ENCODE measurements at places on chromosomes 1 and 21.
A peak's percentile ranks its signal among the peaks of the same experiment; 100 is the strongest.

DNA sequence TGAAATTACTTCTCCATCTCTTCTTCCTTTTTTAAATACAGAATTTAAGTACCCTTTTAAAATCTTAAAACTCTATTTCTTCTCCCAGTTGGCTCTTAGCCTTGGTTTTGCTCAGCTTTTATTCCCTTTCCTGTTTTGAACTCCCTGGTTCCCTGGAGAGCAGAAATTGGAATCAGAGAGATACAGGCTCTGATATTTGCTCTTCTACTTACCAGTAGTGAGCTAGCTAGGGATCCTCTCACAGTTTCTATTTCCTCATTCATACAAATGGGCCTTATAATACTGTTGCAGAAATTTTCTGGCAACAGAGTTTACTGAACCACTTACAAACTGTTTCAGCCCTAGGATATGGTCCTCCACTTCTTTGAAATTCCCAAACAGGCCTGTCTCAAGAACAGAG, 606.3 kb downstream of the NUF2 start:
- DNase-seq = no peak

DNA sequence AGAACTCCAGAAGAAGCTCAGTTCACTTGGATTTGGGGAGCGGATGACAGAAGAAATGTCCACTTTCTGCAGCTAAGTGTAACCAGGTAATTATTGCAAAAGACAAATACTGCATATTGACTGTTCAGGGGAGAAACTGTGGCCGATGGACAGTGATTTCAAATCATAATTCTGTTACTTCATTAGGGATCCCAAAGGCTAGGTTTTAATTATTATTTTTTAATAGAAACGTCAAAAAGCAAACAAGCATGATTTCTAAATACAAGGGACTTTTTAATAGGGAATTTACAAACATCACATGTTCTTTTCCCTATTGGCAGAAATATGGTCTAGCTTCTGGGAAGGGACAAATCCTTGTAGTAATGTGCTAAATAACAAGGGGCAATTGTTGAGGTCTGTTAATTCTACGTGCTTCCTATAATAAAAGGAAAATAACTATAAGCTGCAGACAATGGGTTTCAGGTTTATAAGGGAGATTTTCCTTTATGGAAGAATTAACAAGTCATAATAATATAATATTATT, 15.5 kb downstream of the DIPK1A start:
- no peak for DNase-seq

DNA sequence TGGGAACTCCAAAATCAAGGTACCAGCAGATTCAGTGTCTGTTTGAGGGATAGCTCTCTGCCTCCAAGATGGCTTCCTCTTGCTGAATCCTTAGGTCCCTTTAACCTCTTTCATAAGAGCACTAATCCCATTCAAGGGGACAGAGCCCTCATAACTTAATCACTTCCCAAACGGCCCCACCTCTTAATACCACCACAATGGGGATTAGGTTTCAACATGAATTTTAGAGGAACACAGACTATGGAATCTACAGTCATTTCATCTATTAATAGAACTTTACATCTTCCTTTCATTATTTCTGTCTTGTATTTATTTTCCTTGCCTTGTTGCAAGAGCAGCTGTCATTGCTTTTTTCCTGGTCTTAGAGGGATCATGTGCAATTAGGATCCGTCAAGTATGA, 30.3 kb downstream of the HOOK1 start:
- no peak for DNase-seq

GRCh38 chr1:213332491-213332890, 281.4 kb downstream of the RPS6KC1 start:
- DNase-seq = no peak

GRCh38 chr1:200546577-200546976, 74.0 kb downstream of the KIF14 start:
- DNase-seq = no peak

DNA sequence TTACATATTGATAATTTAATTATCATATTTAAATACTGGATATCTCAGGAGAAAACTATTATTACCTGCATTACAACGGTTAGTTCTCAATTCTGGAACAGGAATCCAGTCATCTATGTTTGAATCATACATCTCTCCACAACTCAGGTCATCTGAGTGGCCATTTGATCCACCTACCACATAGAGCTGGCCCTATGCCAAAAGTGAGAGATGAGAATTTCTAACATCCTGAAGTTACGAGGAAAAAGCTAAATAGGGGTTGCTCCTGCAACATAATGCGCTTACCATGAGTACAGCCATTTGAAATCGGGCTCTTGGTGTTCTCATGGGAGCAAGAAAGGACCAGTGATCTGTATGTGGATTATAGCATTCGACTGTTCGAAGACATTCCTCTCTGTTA, 16.9 kb downstream of the IVNS1ABP start:
- no peak for DNase-seq

GRCh38 chr1:184387476-184388318, 868 bp downstream of the C1orf21 start:
- peak; percentile 59 for DNase-seq

GRCh38 chr1:112317611-112318062, 78.4 kb upstream of the CTTNBP2NL start:
- DNase-seq = no peak

DNA sequence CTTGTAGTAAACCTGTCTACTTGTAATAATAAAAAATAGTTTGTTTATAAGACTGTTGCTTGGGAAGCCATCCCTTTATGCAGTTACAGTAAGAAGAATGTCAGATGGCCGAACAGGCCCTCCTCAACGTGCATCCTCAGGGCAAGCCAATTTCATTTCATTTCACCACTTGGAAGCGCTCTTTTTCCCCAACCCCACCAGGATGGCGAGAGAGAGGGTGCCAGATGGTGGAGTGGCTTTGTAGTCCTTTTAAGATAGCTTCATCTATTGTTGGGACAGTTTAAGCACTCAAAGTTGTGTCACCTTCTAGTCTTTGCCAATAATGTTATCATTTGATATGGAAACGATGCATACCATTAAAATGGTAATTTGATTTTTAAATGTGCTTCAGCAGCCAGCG, 356.3 kb upstream of the CAMK1G start:
- no peak for DNase-seq

DNA sequence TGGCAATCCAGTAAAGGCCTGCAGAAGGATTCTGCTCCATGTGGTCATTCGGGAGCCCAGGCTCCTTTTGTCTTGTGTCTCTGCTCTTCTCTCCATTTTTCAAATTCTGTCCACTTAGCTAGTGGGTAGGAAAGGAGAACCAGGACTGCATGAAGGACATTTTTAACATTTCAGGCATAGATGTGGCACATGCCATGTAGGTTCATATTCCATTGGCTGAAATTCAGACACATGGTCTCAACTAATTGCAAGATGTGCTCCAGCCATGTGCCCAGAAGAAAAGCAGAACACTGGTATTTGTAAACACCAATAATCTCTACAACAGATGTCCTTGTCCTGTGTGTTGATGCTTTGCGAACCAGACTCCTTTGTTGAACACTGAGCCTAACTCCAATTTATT, 85.2 kb upstream of the WLS start:
- no peak for DNase-seq

DNA sequence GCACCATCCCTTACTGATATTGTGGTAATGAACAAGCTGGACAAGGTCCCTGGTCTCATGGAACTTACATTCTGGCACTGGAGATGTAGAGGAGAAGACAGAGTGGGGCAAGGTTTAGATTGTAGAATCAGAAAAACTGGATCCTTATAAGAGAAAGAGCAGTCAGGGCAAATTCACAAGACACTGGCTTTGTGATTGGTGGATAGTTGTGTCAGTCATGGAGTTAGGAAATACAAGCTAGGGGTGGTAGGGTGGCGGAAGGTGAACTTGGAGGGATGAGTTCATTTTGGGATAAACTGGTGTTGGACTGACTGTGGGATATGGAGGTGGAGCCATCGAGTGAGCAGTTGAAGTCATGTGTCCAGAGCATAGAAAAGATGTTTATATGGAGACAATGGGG, 3.7 kb upstream of the TLR5 start:
- no peak for DNase-seq

DNA sequence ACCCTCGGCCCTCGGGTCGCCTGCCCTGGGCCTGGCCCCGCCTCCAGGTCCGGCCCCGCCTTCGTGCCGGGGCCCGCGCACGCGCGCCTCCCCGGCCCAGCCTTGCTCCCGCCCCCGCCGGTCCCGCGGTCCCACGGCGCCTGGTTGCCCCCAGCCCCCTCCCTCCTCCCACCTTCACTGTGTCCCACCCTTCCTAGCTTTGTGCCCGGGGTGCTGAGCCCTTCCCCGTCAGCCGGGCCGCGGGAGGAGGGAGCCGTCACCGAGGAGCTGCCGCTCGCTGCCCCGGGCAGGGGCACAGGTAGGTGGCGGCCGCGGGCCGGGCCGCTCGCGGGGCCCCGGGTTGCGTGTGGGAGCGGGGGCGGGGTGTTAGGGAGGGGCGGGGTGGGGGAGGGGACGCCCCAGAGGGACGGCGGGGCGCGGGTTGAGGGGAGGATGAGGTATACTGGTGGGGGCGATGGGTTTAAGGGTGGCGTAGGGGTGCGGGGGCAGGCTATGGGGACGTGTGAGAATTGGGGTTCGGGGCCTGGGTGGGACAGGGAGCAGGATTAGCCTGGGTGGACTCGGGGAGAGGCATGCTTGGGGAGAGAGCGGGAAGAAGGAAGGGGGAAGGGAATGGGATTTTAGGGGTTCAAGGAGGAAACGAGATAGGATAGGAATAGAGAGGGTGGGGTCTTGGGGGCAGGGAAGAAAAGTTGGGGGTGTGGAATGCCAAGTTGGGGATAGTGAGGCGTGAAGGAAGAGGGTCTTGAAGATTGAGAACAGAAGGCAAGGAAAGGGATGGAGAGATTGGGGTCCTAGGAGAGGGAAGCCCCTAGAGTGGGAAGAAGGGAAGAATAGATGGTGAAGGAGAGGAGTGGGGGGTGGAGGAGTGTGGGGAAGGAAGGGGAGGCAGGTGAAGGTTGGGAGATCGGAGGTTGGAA, at the start of gene LRRC42:
Gene LRRC42, plus strand, starts transcription at position 99 of the 920 bp plus-strand sequence. CDS start 5,650 bp downstream, outside the sequence.
- no peak for DNase-seq

DNA sequence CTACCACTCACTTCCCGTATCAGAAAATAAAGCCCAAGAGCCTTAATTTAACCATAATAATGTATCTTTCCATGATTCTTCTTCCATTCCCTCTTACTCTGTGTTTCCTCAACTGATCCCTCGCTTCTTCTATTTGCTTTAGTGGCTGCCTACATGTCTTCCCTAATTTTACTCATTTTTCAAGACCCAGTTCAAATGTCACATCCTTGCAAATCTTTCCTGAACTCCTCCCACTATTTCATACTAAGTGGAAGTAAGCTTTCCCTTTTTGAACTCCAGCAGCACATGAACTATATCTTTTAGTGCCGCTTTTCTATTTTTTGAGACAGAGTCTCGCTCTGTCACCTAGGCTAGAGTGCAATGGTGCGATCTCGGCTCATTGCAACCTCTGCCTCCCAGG, 3.8 kb upstream of the NFYC start:
- DNase-seq = no peak

GRCh38 chr1:85581802-85582686, 1.5 kb downstream of the CCN1 start:
- no peak for DNase-seq

DNA sequence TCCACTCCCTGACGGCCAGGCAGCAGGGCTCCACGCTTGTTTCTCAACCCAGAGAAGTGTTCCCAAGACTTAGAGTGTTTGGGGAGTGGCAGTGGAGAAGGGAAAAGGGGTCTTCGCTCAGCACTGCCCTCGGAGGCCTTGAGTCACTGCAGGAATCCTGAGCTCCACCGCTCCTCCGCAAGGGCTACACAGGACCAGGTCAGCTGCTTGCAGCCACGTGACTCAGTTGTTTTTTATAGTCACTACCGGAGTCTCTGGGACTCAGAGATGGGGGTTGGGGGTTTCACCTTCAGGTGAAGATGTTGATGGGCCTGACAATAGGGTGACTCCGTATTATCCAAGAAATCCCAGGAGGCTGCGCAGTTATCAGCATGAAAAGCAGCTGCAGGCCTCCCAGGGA, 76.2 kb upstream of the TMEM51 start:
- DNase-seq = no peak

DNA sequence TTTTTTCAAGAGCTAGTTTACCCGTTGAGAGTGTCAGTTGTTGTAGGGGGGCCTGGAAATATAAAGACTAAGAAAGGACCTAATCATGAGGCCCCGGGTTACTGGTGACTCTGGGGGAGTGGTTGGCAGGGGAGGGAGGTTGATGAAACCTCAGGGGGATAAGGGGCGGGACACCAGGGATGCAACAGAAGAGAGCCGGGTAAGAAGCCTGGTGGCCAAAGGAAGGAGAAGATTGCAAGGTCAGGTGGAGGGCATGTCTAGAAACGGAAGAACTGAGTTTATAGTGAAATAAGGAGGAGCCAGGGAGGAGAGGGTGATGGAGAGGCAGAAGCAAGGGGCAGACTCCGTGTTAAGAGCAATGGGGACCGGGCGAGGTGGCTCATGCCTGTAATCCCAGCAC, 12.5 kb upstream of the SPOCD1 start:
- DNase-seq = no peak

GRCh38 chr1:64043288-64043687, 160.1 kb upstream of the UBE2U start:
- DNase-seq = no peak

- no peak for DNase-seq
Observed at GRCh38 chr1:29513357-29513756, 277.0 kb downstream of the PTPRU start.

DNA sequence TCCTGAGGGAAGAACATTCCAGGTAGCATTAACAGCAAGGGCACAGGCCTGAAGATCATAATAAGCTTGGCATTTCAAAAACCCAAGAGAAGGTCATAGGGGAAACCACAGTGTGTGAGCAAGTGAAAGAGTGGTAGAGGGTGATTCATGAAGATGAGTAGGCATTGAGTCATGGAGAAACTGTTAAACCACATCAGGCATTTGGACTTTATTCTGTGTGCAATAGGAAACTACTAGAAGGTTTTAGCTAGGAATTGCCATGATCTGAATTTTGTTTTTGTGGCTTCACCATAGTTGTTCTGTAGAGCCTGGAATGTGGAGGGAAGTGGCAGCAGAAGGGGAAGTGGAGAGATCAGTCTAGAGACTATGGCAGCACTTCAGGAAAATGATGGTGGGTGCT, 359.0 kb upstream of the PTBP2 start:
- no peak for DNase-seq

DNA sequence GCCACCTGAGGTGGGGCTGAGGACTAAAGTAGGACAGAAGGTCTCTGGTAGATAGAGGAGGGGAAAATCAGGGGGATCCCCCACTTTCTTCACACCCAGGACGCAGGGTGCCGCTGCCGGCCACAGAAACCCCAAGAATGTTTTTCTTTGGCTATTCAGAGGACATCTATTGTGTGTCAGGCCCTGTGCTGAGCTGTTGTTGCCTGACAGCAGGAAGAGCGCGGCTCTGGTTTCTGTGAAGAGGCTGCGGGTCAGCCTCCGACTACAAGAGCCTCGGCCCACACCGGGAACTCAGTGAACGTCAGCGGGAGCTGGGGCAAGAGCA, 407 bp upstream of the PIGV start:
- peak; percentile 71 for DNase-seq

- no peak for DNase-seq
Observed at GRCh38 chr1:40059960-40060750, 19.6 kb downstream of the CAP1 start.

- DNase-seq = no peak
Observed at GRCh38 chr1:53621144-53621543, 117.8 kb downstream of the GLIS1 start.
